ENCODE measurements at places on chromosomes 3 and 15.

- DNase-seq = no peak
These were observed 168.5 kb upstream of the NSMCE3 start for GRCh38 chr15:29437888-29438702.

GRCh38 chr15:39283531-39283930 is 297.3 kb upstream of the THBS1 start:
- no peak for DNase-seq

DNA sequence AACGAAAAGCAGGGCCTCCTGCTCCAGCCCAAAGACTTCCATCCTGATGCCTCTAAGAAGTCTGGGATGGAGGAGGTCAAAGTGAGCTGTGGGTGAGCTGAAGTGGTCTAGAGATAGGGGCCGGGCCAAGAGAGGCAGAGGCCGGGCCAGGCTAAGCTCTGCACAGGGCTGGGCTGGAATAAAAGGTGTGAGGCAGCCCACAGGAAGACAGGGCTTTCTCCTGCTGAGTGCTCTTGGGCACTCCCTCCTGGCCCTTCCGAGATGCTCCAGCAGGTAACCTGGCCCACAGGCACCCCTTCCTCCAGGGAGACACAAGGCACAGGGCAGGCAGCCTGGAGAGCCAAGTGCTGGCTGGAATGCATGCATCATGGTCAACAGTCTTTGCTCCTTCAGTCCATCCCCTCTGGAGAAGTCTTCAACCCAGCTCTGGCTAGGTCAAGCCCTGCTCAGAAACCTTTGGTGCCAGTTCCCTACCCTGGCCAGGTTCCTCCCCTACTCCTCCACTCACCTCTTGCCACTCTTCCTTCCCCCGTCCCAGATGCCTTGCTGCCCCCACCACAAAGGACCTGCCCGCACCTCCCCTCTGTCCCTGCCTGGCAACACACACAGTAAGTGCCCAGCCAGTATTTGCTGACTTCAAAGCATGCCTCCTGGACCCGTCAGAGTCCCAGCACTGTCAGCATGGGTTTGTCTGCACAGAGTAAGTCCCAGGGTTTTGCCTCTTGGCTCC is 93.6 kb downstream of the SEC22A start:
- no peak for DNase-seq

DNA sequence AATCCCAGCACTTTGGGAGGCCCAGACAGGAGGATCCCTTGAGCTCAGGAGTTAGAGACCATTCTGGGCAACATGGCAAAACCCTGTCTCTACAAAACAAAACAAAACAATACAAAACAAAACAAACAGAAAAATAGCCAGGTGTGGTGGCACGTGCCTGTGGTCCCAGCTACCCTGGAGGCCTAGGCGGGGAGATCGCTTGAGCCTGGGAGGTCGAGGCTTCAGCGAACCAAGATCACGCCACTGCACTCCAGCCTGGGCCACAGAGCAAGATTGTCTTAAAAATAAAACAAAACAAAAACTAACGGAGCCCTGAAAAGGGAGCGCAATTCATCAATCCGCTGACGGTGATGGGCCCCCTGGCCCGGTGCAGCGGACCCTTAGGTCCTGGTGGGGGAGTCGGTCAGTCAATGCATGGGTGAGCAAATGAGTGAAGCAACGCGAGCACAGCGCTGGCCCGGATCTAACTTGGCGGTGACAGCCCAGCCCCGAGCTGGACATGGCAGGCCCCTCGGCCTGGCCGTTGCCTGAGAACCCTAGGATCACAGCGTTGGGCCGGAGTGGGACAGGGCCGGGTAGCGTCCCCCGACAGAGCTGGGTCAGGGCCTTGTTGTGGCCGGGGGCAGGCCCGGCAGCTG is 52.4 kb upstream of the BLM start:
- DNase-seq = no peak
